ENCODE measurements at places on chromosomes 2 and 18.

DNA sequence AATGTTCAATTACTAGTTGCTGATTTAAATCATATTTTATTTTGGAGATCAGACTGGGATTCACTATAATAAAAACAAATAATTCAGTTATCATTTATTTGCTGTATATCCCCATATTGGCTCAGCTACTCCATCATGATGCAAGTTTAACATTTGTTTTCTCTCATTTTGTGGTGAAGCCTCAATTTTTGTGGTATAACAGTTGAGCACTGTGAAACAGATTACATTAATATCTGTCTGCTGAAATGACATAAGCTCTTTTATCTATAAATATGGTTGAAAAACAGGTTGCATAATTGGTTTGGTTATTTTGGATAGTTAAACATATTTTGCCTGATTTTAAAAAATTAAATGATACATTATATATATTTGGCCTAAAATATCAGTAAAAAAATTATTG lies 67.7 kb downstream of the DPP4 start:
- DNase-seq, result no peak

DNA sequence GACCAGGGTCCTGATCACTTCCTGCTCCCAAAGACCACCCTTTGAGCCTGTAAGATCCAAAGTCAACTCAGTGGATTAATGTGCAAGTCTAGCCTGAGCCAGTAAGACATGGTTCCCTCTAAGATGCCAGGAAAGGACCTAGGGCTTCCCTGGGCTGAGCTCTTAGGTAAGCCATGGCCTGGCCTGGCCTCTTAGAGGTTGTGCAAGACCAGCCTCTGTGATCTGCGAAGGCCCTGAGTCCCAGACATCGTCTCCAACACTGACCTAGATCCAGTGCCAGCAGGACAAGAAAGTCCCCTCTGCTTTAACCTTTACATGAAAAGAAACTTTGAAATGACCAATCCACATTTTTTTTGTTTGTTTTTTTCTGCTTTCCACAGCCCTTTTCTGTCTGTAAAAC lies 73.6 kb upstream of the CYP1B1 start:
- DNase-seq, result no peak

DNA sequence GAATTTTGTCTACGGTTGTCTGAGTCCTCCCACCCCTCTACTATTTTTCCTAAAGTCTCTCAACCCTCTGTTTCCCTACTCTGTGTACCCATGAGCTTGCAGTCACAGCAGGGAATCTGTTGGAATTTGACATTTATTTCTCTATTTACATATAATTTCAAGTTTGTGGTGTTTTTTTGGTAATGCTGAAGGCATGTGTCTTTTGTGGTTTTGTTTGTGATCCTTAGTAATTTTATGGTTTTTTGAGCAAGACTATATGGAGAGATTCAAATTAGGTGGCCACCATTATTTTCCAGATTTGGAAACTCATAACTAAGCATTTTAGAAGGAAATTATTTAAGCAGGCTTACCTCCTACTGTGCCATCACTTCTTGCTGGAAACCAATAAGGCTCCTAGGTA lies 27.2 kb upstream of the FBLN7 start:
- DNase-seq, result no peak

- DNase-seq, result no peak
These were observed 51.9 kb downstream of the EFEMP1 start for GRCh38 chr2:55871637-55872036.

GRCh38 chr2:21452678-21453077 lies 328.9 kb downstream of the TDRD15 start:
- DNase-seq, result no peak

- DNase-seq, result no peak
These were observed 6.0 kb downstream of the ITM2C start for GRCh38 chr2:230870544-230871360.

All from hematopoietic multipotent progenitor cell treated with erythropoietin and hydrocortisone succinate and interleukin-3 and kit ligand, for 15 days (in vitro differentiated cells).